ENCODE measurements at places on chromosomes 7 and 10.
A peak's percentile ranks its signal among the peaks of the same experiment; 100 is the strongest.

GRCh38 chr7:108347616-108348015 is 108.6 kb downstream of the NRCAM start:
- DNase-seq, result no peak

DNA sequence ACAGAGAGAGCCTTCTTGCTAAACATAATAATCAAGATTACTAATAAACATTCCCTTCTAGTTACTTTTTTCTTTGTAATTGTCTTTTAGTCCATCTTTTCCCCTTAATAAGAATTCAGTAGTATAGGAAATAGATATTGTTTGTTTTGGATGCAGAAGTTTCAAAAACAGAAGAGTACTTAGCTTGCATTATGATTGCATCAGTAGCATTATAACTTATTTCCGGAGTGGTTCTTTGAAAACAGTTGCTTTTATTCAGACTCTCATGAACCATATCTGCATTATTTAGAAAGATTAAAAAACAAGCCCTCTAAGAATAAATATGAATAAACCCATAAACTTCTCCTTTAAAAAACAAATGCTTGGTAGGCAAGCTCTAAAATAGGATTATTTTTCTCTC is 34.0 kb upstream of the DKK1 start:
- DNase-seq, result no peak

GRCh38 chr7:31487071-31487470 is 26.8 kb upstream of the ITPRID1 start:
- no peak for DNase-seq

GRCh38 chr7:39898867-39899266 is 51.2 kb upstream of the CDK13 start:
- DNase-seq, result no peak

DNA sequence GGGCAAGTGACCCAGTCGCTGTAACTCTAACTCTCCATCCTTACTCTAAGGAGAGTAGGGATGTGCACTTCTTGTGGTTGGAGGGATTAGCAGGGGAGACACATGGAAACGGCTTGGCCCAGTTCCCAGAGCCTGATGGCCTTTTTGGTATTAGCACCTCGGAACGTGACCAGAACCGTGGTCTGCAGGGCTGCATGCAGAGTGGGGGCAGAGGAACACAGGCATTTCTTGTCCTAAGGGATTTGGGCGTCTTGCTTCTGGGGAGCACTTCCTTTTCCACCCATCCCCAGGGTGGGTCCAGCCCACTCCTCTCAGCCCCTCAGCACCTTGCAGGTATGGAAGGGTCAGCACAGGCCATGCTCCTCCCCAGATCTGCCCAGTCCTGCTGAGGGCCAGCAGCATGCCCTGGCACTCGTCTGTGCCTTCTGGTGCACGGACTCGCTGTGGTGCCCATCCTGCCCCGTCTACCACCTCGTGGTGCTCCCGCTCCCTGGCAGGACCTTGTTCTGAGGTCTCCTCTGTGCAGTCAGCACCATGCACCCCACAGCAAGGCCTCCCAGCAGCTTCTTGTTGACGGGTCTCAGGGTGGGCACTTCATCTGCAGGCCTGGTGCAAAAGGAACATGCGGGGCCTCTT is 109.6 kb downstream of the ACTR3B start:
- DNase-seq, result no peak

GRCh38 chr7:54964136-54964535 is 54.7 kb upstream of the EGFR start:
- DNase-seq, result no peak

DNA sequence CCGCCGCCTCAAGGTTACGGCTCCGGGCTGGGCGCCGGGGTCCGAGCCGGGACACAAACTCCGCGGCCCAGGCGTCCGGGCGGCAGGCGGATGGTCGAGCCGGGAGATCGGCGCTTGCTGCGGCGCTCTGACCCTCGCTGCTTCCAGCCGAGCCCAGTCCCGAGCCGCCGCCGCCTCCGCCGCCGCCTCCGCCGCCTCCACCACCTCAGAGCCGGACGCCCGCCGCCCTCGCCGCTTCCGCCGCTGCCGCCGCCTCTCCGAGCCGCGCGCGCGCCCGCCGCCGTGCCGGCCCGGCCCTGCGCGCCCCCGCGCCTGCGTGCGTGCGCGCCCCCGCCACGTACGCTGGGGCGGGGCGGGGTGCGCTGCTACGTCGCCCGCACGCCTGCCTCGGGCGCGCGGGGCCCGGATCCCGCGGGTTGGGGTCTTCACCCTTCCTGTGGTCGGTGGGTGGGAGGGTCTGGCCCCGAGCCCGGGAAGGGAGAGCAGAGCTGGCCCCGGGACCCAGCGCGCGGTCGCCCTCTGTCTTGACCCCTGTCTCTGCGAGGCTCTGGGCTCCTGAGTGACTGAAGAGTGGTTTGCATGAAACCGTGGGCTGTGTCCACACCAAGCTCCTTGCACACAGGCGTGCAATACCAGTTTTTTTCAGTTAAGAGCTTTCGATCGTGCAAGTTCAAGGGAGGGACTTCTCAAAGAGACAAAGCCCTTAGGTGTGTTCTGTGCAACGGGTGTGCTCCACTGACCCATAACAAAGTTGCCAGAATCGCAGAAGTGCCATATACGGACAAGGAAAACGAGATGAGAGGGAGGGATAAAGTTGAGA is at the start of gene SMURF1:
TSS of gene SMURF1 (minus strand) at position 256 of the 820 bp plus-strand sequence. CDS start 328 bp downstream, outside the sequence.
- peak; percentile 35 for DNase-seq

GRCh38 chr10:86100581-86101061 is 266.0 kb downstream of the GRID1 start:
- no peak for DNase-seq

GRCh38 chr7:81869670-81870069 is 99.8 kb upstream of the HGF start:
- no peak for DNase-seq

- no peak for DNase-seq
Measured at GRCh38 chr7:7704867-7705266, 13.5 kb downstream of the RPA3 start.

GRCh38 chr7:108497082-108497725 is 28.7 kb downstream of the PNPLA8 start:
- peak; percentile 16 for DNase-seq

DNA sequence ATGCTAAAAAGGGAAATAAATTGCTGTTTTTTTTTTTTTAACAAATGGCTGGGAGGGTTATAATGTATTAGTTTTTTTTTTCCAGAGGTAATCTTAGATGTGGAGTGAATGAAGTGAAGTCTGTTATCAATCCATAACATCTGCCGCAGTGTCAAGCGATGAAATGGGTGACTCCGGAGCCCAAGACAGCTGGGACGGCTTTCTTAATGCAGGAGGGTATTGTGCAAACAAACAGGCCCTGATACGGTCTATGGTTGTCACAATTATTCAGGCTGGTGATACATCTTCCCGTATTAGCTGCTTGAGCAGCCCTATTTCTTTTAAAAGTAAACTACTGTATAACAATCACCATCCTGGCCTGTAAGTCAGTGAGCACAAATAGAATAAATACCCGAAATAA is 1231.2 kb downstream of the GATA3 start:
- DNase-seq, result no peak

GRCh38 chr7:138821912-138822311 is 23.9 kb upstream of the ATP6V0A4 start:
- DNase-seq, result no peak

GRCh38 chr7:71904484-71904883 is 507.7 kb downstream of the CALN1 start:
- DNase-seq, result no peak

- no peak for DNase-seq
Measured at GRCh38 chr7:39540320-39540719, 25.9 kb upstream of the YAE1 start.

GRCh38 chr7:72754312-72754711 is 73.7 kb downstream of the TYW1B start:
- no peak for DNase-seq

- DNase-seq, result no peak
Measured at GRCh38 chr7:140927351-140927750, 2.6 kb upstream of the BRAF start.

DNA sequence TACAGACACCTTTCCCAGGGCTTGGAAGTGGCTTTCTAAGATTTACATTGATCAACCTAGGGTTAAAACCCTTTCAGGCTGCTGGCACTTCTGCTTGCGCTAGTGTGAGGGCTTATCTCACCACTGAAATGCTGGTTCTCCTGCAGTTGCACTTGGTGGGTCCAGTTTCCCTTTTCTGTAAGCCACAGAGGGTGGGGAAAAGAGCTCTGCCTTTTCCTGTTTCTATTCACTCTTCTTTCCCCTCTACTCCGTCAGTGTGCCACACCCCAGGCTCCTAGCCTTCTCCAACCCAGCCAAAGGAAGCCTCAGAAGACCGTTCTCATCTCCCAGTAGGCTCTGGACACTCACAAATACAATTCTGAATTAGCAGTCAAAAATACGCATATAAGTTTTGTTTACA is 19.0 kb upstream of the CAPZA2 start:
- DNase-seq, result no peak

- no peak for DNase-seq
Measured at GRCh38 chr7:79897166-79897565, 237.5 kb upstream of the GNAI1 start.

DNA sequence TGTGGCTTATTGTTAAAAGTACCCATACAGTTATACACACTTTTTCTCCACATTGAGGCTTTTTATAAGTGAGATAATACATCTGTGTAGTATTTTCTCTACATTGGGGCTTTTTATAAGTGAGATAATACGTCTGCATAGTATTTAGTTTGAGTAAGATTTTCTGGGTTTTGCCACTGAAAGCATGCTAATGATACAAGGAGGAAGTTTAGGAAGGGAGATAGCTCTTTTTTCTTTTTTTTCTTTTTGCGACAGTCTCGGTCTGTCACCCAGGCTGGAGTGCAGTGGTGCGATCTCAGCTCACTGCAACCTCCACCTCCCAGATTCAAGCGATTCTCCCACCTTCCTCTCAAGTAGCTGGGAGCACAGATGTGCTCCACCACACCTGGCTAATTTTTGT is 13.3 kb downstream of the FAM107B start:
- DNase-seq, result no peak

- DNase-seq, result no peak
Measured at GRCh38 chr7:129341212-129341611, 93.0 kb upstream of the STRIP2 start.

DNA sequence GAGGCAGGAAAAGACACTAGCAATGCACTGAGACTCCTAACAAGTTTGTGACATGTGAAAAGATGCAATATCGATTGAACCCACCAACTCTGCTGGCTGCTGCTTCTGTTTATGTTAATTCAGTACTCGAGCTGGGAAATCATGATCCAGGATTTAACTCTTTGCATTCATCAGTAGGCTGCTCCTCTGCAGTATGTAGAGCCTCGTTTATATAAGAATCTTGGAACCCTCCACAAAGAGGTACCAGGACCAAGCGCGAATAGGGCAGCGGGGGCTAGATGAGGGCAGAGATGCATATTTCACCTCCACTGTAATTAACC is 7.8 kb downstream of the PRKAG2 start:
- no peak for DNase-seq

- no peak for DNase-seq
Measured at GRCh38 chr7:636396-636795, 90.1 kb upstream of the DNAAF5 start.

- no peak for DNase-seq
Measured at GRCh38 chr10:79148452-79149344, 79.9 kb downstream of the ZMIZ1 start.

DNA sequence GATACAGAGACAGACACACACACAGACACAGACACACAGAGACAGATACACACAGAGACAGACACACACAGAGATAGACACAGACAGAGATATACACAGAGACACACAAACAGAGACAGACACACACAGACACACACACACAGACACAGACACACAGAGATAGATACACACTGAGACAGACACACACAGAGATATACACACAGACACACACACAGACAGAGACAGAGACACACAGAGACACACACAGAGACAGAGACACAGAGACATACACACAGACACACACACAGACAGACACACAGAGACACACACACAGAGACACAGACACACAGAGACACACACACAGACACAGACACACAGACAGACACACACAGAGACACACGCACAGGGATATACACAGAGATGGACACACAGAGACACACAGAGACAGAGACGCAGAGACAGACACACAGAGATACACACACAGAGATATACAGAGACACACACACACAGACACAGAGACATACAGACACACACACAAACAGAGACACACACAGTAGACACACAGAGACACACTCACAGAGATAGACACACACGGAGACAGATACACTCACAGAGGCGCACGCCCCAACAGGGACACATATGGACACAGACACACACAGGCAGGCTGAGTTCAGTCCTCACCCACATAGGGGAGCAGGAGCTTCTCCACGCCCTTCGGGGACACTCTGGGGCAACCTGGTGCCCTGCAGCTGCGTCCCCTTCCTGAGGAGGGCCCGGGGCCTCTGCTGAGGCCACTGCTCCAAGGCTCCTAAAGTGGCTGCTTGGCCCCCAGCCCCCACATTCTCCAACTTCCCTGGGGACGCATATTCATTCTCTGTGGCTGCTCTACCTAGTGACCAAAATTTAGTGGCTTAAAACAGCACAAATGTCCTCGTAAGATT is 10.3 kb upstream of the PPP2R2D start:
- no peak for DNase-seq

DNA sequence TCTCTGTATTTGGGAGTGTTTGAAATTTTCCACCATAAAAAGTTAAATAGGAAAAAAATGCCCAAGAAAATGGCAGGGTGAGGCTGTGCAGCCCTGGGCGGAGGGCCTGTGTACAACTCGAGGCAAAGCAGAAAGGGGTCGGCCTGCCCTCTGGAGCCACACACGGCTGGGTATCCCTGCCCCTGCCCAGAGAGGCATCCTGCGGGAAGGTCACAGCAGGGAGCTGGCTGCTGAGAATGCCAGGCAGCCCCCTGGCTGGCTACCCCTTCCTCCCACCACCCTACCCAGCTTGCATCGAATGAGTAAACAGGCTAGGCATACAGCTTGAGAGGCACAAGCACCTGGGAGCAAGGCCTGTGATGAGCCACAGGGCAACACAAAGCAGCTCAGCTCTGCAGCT is 46.1 kb downstream of the CAMK2B start:
- DNase-seq, result no peak

DNA sequence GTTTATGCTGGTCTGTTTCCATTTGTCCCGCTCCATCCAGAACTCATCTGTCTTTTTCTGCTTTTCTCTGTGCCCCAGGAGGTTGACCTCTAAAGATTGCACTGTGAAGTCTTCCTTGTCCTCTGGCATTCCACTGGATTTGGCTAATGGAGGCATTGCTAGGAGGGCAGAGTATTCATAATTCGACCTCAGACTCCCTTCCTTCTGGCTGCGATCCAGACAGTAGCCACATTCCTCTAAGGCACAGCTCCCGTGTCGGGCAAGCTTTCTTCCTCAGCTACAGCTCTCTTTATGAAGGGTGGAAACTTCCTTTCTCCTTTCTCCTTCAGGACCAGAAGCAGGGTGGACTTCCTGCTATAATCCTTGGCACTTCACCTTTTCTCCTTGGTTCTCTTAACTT is 175.9 kb downstream of the BAMBI start:
- no peak for DNase-seq
